Fibroblast of the aortic adventitia (primary cell): ENCODE measurements at places on chromosomes 2 and 18. TPM values are rescaled to one million over a fixed set of nuclear protein-coding genes. Genes with fewer than 3 reads are reported as not detected.

The STARD6 gene
- not detected in 2 replicates for total RNA-seq

The KCNIP3 gene
- total RNA-seq: 0.25 and 2.9 TPM in 2 replicates

The GKN1 gene
- not detected in 2 replicates for total RNA-seq

The SRSF7 gene
- total RNA-seq: 92.1 and 126 TPM in 2 replicates

The KCNE4 gene
- total RNA-seq: 4.1 and 22.2 TPM in 2 replicates

The POTEC gene
- under 0.01 TPM in 1 of 2 replicates, not detected in the other for total RNA-seq

The KATNAL2 gene
- total RNA-seq: 2.7 and 10.4 TPM in 2 replicates

The ATP6V1B1 gene
- total RNA-seq: 0.09 and 0.57 TPM in 2 replicates

The DSG1 gene
- not detected in 2 replicates for total RNA-seq

The L3MBTL4 gene
- total RNA-seq: not detected in 2 replicates

The VWC2L gene
- total RNA-seq: not detected in 2 replicates

The ARHGEF33 gene
- total RNA-seq: 0.25 and 0.54 TPM in 2 replicates

The UGT1A9 gene
- total RNA-seq: not detected in 2 replicates

The FAM117B gene
- 4.7 and 5.5 TPM in 2 replicates for total RNA-seq

The DIPK1C gene
- total RNA-seq: not detected in 2 replicates

The SETBP1 gene
- 10.5 and 15.0 TPM in 2 replicates for total RNA-seq

The POU3F3 gene
- total RNA-seq: not detected in 2 replicates

The UGT1A8 gene
- total RNA-seq: 0.09 TPM in 1 of 2 replicates, not detected in the other

The SPC25 gene
- 19.3 TPM in 1 of 2 replicates, not detected in the other for total RNA-seq

The CRYGC gene
- total RNA-seq: not detected in 2 replicates

The WNT10A gene
- not detected in 2 replicates for total RNA-seq

The MTLN gene
- total RNA-seq: 38.6 and 51.1 TPM in 2 replicates

The PLEKHH2 gene
- total RNA-seq: 5.4 and 20.0 TPM in 2 replicates

The ALLC gene
- total RNA-seq: not detected in 2 replicates

The LRRC30 gene
- total RNA-seq: not detected in 2 replicates

The FAHD2A gene
- total RNA-seq: 2.7 and 15.4 TPM in 2 replicates

The CREG2 gene
- total RNA-seq: 0.25 and 1.5 TPM in 2 replicates

The ACVR1C gene
- total RNA-seq: 0.63 and 1.2 TPM in 2 replicates

The ERBB4 gene
- 0.16 and 5.8 TPM in 2 replicates for total RNA-seq

The VWA3B gene
- total RNA-seq: not detected in 2 replicates

The ANKRD53 gene
- total RNA-seq: 1.1 and 6.5 TPM in 2 replicates

The NCL gene
- 167 and 437 TPM in 2 replicates for total RNA-seq

The NTSR2 gene
- total RNA-seq: not detected in 2 replicates

The POTEI gene
- not detected in 2 replicates for total RNA-seq

The G6PC2 gene
- not detected in 2 replicates for total RNA-seq

The PTPRN gene
- 0.36 and 1.8 TPM in 2 replicates for total RNA-seq

The EVX2 gene
- total RNA-seq: not detected in 2 replicates

The COL4A4 gene
- total RNA-seq: 1.1 and 2.6 TPM in 2 replicates

The EGR4 gene
- total RNA-seq: not detected in 2 replicates

The PAX8 gene
- 0.09 and 1.5 TPM in 2 replicates for total RNA-seq
